ENCODE measurements at places on chromosomes 11 and 22.

DNA sequence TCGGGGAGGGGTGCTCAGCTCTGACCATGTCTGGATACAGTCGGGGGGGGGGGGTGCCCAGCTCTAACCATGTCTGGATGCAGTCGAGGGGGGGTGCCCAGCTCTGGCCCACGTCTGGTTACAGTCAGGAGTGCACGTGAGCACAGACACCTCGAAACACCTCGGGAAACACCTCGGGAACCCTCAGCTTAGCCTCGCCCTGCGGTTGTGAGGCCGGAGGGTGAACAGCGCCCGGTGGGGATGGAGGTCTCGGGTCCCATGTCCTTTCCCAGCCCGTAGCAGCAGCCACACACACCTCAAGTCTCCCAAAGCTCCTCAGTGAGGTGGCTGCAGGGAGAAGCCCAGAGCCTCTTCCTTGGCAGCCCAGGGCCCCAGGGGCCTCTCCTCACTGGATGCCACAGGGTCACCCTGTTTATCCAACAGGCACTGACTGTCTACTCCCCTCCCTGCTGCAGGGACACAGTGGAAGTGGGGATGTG is 2.1 kb downstream of the SIGIRR start:
- DNase-seq = no peak

DNA sequence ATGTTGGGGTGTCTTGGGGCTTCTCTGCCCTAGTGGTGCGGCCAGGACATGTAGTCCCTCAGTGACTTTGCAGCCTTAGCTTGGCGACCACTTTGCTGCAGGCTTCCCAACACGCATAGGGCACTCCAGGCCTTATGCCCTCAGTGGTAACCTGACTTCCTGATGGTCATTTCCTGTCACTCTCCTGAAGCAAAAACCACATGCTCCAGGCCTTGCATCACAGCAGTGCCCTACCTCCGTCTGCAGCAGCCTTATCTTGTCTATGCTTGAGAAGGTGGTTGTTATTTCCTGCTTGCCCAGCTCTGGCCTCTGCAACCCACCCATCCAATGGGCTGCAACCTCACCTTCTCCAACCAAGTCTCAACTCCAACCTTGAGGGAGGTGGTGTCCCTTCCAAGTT is 33.4 kb upstream of the PISD start:
- no peak for DNase-seq

- peak; percentile 66 for DNase-seq
Observed at GRCh38 chr11:23112987-23113886, 253.0 kb upstream of the CCDC179 start.

GRCh38 chr11:61632096-61632495 is 48.1 kb upstream of the DAGLA start:
- no peak for DNase-seq

- DNase-seq = no peak
Observed at GRCh38 chr11:11533751-11534150, 88.1 kb downstream of the GALNT18 start.

DNA sequence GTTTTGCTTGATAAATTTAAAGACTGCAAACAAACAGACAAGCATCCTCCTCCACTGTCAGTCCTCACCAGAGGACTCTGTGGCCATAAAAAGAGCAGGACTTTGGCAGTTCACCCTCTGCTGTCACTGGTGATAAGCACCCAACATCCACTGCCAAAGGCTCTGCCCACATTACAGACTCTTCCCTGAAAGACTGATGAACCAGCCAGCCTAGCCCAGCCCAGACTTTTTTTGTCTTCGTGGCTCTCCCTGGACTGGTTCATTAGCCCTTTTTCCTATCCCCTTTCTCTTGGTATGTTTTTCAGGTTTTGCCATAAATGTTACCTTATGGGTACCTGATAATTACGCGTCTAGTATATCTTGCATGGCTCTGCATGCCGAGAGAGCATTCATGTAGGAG is 15.1 kb downstream of the ST14 start:
- DNase-seq = no peak

- peak; percentile 30 for DNase-seq
Observed at GRCh38 chr11:69337211-69337721, 43.3 kb downstream of the MYEOV start.

DNA sequence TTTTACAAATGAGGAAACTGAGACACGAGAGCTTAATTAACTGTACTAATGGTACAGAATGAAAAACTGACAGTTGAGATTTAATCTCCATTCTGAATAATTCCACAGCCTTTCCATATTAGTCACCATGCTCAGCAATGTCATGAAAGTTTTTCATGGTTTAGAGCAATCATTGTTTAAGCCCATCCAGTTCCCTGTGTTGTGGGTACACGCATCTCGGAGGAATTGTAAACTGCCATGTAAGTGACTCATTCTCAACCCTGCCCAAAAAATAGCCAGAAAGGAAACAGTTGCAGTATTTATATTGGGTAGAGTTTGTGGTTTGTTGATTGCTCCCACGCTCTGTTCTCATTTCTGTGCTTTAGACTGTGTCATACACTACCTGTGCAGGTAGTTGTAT is 1790.8 kb downstream of the LRRC4C start:
- DNase-seq = no peak

All from foreskin fibroblast (primary cell).